CD4-positive, alpha-beta T cell treated with Interleukin-17A for 1 hour (primary cell): ENCODE measurements at places on chromosomes 2 and 18.

DNA sequence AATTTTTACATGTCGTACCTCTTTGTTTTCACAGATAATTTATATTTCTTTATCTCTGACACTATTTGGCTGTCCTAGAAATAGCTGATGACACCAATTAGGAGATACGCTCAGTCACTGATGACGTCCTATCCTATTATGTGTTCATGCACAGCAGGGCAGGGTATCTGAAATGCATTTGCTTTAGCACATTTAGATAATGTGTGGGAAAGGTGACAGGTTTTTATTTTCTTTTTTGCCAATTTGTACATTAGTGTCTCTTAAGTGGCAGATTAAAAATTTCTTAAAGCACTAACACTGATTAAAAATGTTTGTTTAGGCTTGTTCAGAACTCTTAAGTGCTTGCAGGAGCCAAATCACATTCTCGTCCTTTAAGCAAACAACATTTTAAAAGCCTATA, 39.7 kb downstream of the CDC42EP3 start:
- no peak for DNase-seq

DNA sequence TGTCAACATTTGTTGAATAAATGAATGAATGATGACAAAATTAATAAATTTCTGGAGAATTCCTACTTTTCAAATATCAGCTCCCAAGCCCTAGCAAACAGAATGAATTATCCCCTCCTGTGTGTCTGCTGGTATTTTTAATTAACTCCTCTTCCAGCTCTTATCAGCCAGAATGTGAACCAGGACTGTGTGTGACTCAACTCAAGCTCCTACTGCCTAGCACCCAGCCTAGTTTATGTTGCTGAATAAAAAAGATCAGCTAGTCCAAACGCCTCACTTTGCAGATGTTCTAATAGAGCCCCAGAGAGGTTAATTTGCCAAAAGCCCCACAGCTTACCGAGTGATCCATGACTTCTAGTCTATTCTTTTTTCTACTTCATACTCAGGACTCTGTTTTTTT, 50.3 kb downstream of the RABL2A start:
- DNase-seq = no peak

DNA sequence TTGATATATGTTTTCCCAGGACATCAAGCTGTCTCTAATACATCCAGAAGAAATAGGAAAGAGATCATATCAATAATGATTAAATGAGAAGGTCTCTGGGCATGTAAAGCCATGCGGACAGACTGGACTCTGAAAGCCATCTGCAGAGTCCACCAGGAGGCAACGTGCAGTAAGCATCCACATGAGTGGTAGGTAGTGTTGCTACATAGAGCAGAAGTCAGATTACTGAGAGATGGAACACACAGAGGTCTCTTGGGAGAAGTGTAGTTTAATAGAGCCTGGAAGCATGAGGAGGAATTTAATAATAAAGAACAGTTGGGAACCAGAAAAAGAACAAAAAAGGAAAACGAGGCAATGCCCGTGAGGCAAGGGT, 758.1 kb upstream of the DDX18 start:
- no peak for DNase-seq

GRCh38 chr2:237341872-237342271, 72.1 kb downstream of the COL6A3 start:
- no peak for DNase-seq

- peak; percentile 32 for DNase-seq
Measured at GRCh38 chr2:121080013-121080772, 204.8 kb downstream of the TFCP2L1 start.

DNA sequence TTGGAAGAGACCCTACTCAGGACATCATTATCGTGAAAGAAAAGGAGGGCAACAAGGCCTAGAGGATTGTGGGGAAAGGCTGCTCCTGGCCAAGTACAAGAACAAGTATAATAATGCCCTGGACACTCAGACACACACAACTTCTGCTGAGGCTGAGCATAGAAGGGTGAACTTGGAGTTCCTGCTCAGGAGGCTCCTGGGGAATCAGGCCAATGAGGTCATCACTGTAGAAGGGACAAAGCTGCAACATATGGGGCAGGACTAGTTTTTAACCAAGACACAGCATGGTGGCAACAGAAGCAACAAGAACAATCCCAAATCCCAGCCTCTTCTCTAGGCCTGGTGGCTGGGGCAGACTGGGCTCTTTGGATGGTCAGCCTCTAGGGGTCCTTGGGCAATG, 102.6 kb downstream of the POLR1A start:
- no peak for DNase-seq

DNA sequence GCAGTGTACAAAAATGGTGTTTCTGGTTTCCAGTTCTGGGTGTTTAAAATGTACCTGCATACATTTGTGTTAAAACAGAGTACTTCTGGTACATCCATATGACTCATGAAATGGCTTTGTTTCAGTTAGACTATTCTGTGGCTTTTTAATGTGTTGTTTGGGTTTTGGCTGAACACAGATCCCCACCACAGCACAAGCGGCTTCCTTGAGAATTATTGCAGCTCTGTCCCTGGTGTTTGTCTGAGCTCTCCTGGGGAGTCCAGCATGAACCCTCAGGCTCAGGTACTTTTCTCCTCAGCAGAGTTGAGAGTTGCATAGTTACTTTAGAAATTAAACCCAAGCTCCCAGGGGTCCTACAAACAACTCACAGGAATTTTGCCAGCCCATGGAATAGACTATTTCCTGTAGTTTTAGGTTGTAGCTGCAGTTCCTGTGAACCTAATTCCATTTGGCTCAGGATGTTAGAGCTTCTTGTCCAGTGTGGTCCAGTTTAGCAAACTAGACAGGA, 64.8 kb upstream of the EML6 start:
- no peak for DNase-seq

GRCh38 chr18:5890331-5891183, 4.8 kb downstream of the TMEM200C start:
- DNase-seq = peak; percentile 2

GRCh38 chr2:65917986-65918385, 485.6 kb upstream of the SPRED2 start:
- DNase-seq = no peak

DNA sequence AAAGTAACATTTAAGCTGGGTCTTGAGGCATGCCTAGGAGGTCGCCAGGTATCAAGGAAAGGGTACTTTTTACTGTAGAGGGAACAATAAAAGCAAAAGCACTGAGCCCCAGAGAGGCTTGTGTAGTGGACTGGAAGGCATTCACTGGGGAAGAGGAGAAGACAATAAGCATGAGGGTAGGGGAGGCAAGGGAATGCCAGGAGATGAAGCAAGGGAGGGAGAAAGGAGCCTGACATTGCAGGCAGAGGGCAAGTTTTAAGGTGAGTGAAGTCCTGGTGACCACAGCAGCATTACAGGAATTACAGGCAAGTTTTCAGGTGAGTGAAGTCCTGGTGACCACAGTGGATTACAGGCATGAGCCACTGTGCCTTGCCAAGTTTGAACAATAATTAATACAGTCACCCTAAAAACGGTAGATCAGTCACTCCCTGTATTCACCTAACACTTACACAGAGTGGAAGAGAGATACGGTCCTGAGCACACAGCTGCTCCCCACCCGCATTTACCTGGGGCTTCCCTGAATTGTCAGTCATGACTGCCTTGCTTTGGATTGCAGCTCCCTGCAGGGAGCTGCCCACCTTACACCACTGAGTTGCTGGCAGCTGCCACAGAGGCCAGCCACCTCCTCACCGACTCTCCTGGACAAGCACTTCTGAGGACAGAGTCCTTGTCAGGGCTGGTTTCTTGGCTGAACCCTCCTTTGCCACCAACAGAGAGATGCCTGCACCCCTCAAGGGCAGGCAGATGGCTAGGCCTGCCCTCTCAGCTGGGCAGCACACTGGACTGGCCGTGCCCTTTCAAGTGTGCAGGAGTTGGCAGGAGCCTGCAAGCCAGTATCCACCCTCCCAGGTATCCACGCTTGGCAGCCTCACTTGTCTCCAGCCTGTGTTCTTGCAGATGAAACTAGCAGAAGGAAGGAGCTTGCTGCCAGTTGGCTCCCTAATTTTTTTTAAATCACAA, 153.2 kb upstream of the MSH6 start:
- no peak for DNase-seq

- peak; percentile 38 for DNase-seq
Measured at GRCh38 chr2:128091726-128092080, 703 bp downstream of the UGGT1 start.

GRCh38 chr2:64904413-64905329, 84.5 kb upstream of the SLC1A4 start:
- no peak for DNase-seq

GRCh38 chr18:29060349-29060748, 883.4 kb upstream of the CDH2 start:
- DNase-seq = no peak

DNA sequence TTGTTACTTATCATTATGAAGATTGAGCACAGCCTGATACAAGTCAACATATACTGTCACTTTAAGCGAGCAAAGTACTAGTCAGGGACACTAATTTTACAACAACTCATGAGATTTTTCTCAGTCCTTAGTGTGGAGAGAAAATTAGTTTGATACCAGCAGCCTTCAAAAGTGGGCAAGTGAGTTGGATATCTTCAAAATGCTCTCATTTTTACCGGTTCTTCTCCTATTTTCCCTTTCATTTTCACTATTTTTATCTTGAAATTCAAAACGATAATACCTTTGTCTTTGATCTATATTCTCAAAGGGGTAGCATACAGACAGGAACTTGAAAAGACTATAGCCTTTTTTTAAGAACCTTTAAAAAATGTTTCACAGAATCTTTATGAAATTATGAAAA, 52.0 kb upstream of the UBXN4 start:
- no peak for DNase-seq

- no peak for DNase-seq
Measured at GRCh38 chr2:105387225-105387624, 11.6 kb downstream of the FHL2 start.

DNA sequence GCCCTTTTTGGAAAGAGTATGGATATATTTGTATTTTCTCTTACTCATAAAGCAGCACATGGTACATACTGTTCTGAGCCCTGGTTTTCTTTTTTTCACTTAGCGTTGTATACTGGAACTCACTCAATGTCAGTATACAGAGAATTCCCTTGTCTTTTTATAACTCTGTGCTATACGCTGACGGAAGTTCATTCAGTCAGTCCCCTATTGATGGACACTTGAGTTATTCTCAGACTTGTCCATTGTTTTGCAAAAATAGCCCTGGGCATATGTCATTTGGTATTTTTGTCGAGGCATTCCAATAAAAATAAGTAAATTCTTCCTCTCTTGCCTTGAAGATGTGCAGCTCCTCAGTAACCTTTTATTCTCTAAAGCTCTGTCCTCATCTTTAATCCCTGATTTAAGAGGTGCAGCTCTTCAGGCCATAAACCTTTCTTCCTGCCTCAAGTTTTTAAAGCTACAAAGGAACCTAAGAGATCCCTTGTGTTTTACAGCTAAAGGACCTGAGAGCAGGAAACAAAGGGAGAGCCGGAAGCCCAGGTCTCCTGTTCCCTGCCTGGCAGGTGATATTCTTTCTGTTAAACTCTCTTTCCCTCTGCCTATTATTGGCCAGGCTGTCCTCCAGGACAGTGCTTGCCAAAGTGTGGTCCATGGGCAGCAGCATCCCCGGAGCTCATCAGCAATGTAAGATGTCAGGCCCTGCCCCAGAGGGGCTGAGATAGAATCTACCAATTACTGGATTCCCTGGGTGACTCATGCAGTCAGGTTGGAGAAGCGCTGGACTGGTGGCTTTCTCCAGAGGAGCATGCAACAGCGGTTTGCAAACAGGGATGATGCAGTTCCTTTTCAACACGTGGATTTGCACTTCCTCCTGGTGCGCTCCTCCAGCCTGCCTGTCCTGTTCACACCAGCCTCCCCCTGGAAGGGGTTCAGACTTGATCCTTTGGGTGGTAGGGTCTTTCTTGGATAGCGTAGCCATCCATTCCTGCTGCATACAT, 158.0 kb downstream of the NEDD4L start:
- no peak for DNase-seq

GRCh38 chr2:240452462-240453256, 17.2 kb downstream of the GPC1 start:
- no peak for DNase-seq

- no peak for DNase-seq
Measured at GRCh38 chr2:173164396-173164795, 88.8 kb downstream of the MAP3K20 start.

DNA sequence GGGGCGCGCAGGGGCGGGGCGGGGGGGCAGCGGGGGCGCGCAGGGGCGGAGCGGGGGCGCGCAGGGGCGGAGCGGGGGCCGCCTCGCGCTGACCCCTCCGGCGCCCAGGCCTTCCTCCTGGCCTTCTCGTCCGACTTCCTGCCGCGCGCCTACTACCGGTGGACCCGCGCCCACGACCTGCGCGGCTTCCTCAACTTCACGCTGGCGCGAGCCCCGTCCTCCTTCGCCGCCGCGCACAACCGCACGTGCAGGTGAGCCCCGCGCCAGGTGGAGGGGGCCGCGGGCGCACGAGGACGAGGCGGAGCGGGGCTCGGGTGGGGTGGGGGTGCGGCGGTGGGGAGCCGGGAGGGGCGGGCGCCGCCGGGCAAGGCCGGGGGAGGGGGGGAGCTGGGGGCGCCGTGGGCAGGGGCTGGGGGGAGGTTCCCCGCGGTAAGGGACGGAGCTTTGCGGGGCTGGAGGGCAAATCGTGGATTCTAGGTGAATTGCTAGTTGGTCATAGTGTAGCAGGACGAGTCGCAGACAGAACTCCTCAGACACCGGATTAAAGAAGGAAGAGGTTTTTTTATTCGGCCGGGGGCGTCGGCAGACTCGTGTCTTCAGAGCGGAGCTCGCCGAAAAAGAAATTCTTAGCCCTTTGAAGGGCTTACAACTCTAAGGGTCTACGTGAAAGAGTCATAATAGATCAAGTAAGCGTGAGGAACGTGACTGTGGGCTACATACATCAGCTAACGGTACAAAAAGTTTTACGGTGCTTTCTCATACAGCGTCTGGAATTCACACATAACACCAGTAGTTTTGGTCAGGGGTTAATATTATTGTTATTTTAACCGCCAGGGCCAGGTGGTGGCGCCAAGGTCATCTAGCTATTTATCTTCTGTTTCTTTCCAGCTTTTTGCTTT, 29.9 kb downstream of the ANO7 start:
- peak; percentile 41 for DNase-seq

DNA sequence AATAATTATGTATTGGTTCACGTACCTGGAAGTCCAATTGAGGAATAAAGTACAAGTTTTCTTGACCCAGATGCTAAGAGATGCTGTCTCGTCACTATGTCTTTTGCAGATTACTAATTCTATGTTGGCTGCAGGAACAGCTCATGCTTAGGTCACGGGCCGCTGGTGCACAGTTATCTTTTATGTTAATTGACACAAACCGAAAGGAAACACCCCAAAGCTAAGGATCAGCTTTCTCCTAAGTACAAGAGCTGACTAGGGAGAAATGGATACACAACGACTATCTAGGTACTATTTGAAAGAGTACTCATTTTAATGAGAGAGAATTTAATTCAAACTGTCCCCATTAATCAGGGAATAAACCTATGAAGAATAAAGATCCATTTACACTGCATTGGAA, 217.7 kb upstream of the SLC35G4 start:
- no peak for DNase-seq

GRCh38 chr2:26327291-26328272, 18.4 kb upstream of the SELENOI start:
- no peak for DNase-seq

DNA sequence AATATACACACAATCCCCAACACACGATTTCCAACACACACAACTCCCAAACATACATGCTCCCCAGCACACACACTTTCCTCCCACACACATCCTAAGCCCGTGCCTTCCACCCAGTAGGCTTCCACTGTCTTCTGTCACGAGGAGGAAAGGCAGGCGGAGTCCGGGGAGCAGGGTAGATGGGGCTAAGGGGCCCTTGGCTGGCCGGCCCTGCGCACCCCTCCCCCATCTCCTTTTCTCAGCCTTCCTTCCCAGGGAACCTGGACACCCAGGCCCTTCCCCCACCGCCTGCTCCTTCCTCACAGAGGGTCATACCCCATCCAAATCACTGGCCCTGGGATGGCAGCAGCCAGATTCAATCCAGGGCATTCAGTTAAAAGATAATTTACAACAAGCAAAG, 3.4 kb upstream of the PDCD1 start:
- DNase-seq = no peak
